ENCODE measurements at places on chromosomes 7 and 10.

GRCh38 chr10:28679581-28680357 lies 2.4 kb downstream of the BAMBI start:
- no peak for DNase-seq

- DNase-seq, result no peak
Measured at GRCh38 chr7:84328571-84328970, 134.0 kb upstream of the SEMA3A start.

DNA sequence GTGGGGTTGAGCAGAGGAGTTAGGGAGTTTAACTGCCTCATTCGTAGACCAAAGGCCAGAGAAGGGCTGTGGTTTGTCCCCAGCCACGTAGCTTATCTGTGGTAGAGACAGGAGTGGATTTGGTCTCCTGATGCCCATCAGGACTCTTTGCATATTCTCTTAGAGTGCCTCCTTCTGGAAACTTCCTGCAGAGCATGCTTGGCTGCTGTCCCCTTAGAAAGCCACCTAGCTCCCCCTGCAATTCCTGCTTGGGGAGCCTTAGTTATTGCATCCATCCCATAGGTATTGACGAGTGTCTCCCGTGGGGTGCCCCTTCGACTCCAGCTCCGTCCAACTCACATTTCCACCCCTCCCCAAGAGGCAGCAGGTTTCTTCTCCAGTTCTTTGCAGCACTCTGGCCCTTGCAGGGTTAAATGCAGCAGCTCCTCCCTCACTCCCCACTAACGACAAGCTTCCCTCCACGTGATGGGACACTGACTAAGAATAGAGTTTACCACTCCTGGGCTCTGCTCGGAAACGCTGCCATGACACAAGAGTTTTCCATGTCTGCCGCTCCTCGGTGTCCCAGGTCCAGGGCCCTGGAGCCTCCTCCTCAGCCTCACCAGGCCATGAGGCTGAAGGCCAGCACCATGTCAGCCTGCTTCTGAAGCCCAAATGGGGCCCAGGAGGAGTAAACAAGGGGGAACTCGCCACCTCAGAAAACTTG lies 147.8 kb upstream of the UNC5B start:
- no peak for DNase-seq

DNA sequence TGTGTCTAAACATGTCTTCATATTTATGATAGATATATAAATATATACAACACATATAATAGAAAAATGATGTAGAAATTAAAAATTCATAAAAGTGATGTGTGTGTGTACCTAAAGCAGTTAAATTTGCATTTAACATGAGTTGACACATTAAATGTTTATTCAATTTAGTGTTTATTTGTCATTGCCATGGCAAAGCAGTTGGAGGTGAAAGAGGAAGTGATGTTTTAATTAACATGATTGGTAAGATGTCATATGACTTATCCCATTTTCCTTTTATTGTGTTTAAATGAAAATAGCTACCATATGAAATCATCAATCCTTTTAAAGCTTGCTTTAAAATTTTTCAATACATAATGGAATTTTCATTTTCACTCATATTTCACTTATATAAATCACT lies 452.6 kb downstream of the SUGCT start:
- no peak for DNase-seq

DNA sequence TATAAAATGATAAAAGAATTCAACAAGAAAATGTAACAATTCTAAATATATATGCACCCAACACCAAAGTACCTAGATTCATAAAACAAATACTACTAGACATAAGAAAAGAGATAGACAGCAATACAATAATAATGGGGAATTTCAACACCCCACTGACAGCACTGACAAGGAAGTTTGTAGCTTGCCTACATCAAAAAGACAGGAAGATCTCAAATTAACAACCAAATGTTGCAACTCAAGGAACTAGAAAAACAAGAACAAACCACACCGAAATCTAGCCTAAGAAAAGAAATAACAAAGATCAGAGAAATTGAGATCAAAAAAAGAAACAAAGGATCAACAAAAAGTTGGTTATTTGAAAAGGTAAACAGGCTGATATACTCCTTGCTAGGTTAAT lies 36.5 kb upstream of the TNKS2 start:
- no peak for DNase-seq

- no peak for DNase-seq
Measured at GRCh38 chr10:68212721-68213352, 19.1 kb downstream of the ATOH7 start.

- DNase-seq, result peak; percentile 75
Measured at GRCh38 chr7:924541-925231, 29.8 kb downstream of the ADAP1 start.

DNA sequence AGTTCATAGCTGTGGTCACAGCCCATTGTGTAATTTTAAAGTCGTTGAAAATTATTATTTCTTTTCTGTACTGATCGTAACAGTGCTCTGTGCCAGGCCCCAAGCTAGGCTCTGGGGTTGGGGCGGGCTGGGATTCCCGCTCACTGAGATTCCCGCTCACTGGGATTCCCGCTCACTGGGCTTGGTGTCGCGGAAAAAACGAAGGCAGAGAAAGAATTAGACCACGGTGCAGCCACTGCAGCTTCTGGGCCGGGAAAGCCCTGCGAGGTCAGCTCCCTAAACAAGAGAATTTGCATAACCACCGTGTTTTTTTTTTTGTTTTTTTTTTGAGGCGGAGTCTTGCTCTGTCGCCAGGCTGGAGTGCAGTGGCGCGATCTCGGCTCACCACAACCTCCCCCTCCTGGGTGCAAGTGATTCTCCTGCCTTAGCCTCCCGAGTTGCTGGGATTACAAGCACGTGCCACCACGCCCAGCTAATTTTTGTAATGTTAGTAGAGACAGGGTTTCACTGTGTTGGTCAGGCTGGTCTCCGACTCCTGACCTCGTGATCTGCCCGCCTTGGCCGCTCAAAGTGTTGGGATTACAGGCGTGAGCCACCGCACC lies 31.2 kb downstream of the FOXK1 start:
- no peak for DNase-seq

GRCh38 chr7:97064972-97065587 lies 40.4 kb upstream of the DLX5 start:
- peak; percentile 12 for DNase-seq

DNA sequence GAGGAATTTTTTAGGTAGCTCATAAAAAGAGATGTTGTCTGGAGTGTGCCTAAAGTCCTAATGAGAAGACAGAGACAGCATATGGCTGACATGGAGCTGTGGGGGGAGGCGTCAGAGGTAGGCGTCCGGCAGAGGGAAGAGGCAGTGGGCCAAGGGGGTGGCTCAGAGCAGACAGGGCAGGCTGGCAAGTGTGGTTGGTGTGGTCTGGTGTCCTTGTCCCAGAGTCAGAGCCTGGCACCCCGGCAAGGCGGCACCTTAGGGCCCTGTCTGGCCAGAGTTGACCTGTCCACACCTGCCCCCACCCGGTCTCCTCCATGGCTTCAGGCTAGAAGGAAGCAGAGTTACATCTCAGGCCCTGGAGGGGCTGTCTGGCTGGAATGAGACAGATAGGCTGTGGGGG lies 220.3 kb upstream of the ZNF32 start:
- no peak for DNase-seq

DNA sequence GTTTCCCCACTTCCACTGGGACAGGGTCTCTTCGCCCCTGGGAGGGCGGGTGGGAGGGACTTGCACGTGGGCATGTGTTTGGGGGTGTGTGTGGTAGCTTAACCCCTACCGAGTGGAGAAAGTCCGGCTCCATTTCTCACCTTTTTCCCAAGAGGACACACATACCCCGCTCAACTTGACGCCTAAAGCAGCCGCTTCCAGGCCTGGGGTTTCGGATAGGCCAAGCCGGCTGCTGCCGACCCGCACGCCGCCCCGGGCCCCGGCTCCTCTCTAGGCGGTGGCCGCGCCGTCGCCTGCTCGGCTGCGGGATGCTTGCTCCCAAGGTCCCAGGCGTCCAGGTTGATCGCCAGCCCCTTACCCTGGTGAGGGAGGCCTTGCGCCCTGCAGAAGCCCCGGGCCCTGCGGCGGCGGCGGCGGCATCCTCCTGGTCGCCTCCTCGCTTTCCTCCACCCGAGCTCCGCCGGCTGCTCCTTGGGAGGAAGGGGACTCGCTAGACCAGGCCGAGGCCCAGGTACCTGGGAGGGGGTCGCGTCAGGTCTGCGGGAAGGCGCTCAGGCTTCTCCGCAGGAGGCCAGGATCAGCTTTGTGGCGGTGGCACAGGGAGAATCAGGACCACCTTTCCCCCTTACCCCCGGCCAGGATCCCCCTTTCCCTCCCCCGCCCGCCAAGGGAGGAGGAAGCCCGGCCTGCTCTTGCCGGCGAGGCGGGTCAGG lies 3.2 kb upstream of the GATA3 start:
- DNase-seq, result no peak

DNA sequence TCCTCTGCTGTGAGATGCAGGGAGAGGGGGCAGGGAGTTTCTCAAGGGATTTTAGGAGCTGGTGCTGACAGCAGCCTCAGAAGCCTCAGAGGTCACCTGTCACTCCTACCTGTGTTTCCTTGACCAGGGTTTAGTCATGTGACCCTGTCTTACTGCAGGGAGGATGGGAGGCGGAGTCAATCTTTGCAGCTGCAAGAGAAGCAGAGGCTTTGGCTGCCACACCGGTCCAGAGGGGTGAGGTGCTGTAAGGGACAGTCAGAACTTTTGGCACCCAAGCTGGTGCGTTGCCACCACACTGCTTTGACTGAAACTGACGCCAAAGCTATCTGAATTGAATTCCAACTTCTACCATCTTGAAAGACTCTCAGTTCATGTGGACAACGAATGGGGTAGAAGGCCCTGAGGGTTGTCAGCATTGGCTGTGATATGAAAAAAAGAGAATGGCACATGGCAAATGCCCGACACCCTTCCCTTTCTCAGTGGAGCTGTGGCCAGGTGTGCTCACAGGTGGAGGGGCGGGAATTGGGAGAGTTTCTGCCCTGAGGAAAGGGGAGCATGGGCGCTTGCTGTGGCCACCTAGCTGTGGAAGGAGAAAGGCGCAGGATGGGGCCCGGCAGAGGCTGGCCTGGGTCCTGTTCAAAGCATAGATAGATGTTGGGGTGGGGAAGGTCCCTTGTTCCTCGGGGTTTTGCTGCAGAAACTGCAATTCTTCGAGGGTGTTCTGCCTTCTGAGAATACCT lies 69.3 kb downstream of the ARHGAP22 start:
- DNase-seq, result no peak

DNA sequence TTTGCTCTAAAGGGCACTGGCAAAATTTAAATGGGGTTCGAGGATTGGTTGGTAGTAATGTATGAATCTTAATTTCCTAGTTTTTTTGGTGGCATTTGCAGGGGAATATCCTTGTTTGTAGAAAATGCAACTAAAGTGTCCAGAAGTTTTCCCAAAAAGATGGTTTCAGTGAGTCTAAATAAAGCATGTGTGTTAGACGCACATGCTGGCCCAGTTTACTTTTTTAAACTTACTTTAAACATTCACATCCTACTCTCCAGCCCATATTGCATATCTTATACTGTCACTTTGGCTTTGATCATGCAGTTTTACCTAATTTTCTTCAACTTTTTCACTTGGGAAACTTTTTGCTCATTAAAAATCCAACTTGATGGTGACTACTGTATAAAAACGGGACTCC lies 744.0 kb upstream of the CELF2 start:
- no peak for DNase-seq

GRCh38 chr7:28419716-28420115 lies 7.4 kb downstream of the CREB5 start:
- no peak for DNase-seq

GRCh38 chr10:117928741-117929140 lies 118.0 kb downstream of the RAB11FIP2 start:
- DNase-seq, result no peak

GRCh38 chr10:74854610-74855009 lies 28.2 kb downstream of the KAT6B start:
- DNase-seq, result no peak

GRCh38 chr10:88228130-88228529 lies 355.0 kb downstream of the RNLS start:
- no peak for DNase-seq

DNA sequence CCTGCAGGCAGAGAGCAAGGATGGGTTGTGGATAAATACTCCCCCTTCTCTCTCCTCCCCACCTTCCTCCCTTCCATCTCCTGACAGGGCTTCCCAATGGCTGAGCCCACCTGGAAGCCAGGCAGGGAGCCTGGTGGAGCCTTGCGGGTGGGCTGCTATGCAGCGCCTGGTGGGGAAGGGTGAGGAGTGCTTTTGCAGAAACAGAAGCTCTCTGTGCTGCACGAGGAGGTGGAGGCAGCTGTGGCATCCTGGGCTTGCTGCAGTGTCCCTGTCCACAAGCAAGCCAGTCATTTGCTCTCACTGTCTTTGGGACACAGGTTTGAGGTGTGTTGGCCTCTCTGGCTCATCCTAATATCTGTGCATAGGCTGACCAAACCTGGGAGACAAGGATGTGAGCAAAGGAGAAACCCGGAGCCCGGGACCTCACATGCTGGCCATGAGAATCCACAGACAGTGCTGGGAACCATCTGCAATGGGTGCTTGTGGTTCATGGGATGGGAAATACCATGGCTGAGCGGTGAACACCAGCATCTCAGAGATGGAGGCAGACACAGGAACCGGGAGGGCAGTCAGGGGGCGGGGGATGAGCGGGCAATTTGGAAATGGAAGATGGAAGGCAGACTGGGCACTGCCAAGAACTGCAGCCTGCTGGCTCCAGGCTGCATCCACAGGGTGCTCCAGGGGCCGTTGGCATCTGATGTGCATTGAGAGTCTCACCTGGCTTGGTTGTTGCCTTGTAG lies 364.2 kb downstream of the GLRX3 start:
- no peak for DNase-seq

DNA sequence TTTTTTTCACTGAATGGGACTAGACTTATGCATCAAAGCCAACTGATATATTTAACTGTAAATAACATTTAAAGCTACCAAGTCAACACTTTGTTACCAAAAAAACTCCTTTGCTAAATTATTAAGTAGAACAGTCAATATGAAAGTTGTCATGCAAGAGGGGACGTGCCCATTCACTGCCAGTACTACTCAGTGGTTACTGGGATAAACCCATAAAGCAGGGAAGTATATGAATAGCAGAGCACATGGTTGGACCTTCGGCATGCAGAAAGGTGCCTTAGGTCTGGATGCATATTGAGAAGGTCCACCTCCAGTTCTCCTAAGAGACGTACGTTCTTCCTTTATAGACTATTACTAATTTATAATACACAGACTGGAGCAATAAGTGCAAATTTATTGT lies 120.1 kb downstream of the SVOPL start:
- DNase-seq, result no peak

DNA sequence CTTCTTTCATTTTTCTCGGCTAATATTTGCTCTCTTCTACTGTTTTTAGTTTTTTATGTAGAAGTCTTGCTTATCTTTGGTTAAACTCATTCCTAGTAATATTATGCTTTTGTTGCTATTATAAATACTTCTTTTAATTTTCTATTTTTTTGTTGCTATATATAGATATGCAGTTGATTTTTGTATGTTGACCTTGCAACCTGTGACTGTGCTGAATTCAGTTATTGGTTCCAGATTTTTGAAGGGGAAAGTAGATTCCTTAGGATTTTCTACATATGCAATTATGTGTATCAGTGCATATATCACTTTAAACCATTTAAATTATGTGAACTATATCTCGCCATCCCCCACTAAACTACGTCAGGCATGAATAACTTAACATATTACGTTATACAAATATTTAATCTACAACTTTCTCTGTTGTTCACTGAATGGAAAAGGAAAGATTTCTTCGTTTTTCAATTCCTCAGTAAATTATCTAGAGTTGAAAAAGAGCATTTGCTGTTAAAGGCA lies 71.5 kb downstream of the IDE start:
- DNase-seq, result no peak

- no peak for DNase-seq
Measured at GRCh38 chr10:990808-991207, 2.6 kb downstream of the GTPBP4 start.
